Mucosa of descending colon (tissue), 3 donors: ENCODE measurements at places on chromosomes 6 and 20. TPM values are rescaled to one million over a fixed set of nuclear protein-coding genes. Genes with fewer than 3 reads are reported as not detected.

GRCh38 chr6:136822376-136823127 is at the start of gene PEX7:
Gene PEX7, plus strand, starts transcription at chr6:136822592. Its CDS starts 74 bp downstream, at chr6:136822666.
- peak; percentile 93 for DNase-seq

DNA sequence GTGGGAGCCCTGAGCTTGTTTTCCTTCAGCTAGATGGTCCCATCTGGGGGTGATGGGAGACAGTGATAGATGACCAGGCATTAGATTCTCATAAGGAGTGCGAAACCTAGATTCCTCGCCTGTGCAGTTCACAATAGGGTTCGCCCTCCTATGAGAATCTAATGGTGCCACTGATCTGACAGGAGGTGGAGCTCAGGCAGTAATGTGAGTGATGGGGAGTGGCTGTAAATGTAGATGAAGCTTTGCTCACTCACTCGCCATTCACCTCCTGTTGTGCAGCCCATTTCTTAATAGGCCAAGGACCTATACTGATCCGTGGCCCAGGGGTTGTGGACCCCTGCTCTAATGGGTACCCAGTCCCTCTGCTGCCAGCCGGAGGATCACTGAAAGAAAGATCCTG is 20.7 kb upstream of the KCNB1 start:
- DNase-seq, result no peak

- no peak for DNase-seq
These were observed 30.9 kb downstream of the BCL2L1 start for GRCh38 chr20:31691646-31692275.

DNA sequence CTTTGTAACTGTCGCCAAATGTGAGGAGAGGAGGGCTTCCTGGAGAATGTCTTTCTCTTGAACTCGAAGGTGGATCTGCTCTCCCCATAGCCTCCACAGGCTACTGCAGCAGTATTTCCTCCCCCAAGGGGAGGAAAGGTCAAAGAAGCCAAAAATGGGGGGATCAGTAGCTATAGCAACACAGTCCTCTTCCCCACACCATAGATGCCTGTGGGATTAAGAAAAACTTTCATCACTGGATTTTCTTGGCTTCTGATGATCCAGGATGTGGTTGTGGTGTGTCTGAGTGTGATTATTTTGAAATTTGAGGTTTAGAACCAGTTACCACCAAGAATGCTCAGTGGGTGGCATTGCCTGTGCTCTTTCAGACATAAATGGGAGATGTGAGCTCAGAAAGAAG is 140.1 kb upstream of the SPACA1 start:
- DNase-seq, result no peak

DNA sequence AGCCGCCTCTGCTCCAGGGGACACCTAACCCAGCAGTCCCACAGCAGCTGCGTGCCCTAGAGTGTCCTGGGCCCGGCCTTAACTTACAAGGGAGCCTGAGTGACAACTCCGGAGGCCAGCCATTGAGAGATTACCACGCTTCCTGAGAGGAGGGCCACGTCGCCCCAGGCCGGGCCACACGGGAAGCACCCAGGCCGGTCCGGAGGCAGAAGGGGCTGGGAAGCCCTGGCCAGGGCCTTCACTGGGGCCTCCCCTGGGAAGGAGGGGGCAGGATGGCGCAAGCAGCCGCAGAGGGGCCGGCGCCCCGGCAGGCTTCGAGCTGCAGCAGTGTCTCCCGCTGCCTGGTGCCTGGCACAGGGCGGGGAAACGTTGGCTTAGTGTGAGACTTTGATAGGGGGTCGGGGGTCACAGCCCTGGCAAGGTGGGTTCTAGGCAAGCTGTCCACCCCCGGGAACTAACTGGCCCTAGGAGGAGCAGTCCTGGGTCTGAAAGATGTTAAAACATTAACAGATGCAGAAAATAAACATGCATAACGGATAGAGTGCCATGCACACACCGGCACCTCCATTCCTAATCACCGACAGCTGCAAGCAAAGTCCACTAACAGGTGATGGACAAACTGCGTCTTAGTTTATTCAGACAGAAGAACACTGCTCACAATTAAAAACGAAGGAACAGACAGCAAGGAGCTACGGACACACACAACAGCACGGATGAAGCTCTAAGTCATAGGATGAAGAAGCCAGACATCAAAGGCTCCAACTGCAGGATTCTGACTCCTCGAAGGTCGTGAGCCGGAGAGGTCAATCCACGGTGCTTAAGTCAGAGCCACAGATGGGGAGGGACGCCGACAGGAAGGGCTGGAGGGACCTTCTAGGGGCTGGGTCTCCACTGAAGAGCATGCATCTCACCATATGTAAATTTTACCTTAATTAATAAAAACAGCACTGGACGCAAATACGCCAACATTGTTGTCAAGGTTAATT is 17.4 kb downstream of the CHRNA4 start:
- DNase-seq, result no peak

- no peak for DNase-seq
These were observed 145.2 kb downstream of the SOBP start for GRCh38 chr6:107635057-107635515.

GRCh38 chr20:43837856-43838702 is 76.6 kb upstream of the TOX2 start:
- DNase-seq, result no peak

The NT5E gene
- 75.8 TPM for total RNA-seq

The TRIM15 gene
- total RNA-seq, result 37.2 TPM
